ENCODE measurements at places on chromosomes 5 and 9.

- peak; percentile 96 for DNase-seq
Measured at GRCh38 chr9:136762915-136763648, 1.2 kb downstream of the LCN15 start.

DNA sequence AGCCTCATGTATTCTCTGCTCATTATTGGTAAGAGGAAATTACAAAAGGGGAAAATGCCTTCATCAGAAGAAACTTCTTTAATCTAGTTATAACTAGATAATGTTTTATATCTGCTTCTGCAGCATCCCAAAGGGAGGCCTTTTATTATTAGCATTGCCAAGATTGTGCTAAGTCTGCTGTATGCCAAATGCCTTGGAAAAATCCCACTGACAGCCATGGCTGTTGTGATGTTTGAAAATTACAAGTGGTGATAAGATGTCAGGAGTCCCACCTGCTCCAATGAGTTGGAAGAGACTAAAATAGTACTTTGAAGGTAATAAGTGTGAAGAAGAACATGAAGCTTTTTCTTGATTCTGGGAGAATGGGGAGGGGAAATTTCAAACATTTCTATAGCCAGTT, 345.0 kb downstream of the GABRB2 start:
- no peak for DNase-seq

DNA sequence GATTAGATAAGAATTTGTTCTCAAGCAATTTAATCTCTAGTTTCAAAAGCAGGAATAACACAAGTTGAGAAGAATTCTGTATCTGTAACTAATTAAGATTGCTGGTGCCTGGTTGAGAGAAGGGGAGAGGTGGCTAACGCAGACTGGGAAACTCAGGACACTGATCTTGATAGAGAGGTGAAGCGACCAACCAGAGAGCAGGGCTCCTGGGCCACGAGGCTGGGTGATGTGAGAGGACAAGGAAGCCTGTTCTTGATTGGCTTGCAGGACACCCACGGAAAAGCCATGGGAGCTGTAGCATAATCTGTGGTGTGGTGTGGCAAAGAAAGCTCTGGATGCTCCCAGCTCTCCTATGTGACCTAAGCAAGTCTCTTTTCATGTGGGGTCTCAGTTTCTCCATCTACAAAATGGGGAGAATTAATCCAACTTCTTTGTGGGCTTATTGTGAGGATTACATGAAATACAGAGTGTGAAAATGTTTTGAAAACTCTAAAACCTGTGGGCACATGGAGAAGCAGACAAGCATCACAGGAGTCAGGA, 594.1 kb upstream of the BRINP1 start:
- peak; percentile 38 for DNase-seq

GRCh38 chr9:132663117-132663516, 6.7 kb downstream of the DDX31 start:
- DNase-seq: peak; percentile 36

DNA sequence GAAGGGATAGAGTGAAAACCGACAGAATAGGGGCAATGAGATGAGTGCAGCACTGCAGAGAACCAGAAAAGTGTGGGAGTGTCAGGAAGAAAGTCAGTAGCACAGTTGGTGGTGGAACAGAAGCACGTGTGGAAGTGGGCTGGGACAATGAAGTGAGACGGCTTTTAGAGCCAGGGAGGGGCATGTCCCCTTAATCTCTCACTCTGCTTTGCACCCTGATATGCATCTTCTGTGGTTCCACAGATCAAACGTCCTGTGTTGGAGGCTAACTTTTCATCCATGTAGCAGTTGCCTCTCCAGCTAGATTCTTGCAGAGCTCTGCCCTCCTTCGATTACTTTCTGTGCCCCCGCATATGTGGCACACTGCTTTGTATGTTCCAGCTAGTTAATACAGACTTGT, 163.6 kb downstream of the DOCK8 start:
- no peak for DNase-seq

DNA sequence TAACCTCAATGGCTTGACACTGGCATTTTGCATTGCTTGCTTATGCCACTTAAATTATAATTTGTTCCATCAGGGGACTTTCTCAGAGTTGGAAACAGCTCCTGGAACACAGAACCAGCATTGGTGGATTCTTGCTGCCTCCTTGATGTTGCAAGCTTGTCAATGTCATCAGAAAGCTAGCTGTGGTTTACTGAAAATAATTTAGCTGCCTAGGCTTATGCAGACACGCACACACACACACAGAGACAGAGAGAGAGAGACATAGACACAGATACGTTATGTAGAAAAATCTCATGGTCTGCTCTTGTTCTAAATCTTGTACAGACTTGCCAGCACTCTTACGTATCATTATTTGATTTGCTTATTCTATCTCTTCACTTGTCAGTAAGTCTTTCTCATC, 78.0 kb downstream of the HMHB1 start:
- no peak for DNase-seq

DNA sequence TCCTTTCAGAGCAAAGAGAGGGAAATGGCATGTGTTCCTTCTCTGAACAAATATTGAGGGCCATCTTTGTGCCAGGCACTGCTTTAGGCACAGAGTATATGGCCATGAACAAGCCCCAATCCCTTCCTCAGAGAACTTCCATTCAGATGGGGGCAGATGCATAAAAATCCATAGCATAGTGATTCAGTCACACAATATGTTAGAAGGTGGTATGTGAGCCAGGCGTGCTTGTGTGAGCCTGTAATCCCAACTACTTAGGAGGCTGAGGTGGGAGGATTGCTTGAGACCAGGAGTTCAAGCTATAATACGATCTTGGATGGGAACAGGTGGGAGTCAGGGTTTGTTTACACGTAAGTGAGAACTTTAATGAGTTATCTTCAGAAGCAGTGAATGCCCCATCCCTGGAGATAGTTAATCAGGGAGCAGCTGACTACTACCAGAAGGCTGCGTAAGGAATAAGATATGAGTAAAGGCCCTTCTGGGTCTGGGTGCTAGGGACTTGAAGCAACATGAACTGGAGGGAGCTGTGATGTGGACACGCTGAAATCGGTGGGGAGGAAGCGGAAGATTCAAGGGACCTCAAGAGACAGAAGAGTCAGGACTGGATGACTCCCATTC, 27.1 kb downstream of the NANS start:
- DNase-seq: no peak

GRCh38 chr5:29277642-29278041, 1915.8 kb upstream of the CDH6 start:
- DNase-seq: no peak

All from WTC11 (cell line).